ENCODE measurements at places on chromosomes 1 and 21.

DNA sequence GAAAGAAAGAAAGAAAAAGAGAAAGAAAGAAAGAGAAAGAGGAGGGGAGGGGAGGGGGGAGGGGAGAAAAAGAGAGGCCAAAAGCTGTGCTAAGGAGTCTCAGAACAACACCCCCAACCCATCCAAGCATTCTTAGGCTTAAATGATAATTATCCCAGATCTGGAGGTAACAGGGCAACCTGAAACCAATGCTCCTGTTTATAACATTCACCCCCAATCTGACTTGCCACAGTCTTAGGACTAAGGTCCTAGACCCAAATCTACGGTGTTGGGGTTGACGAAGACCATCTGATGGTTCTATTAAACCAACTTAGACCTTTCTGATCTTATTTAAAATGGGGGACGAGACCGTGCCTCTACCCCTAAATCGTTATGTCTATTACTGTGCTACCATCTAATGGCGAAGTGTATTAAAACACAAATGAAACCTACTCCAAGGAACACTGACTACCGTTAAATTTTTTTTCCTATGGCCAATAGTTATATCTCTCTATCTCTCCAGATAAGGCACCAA lies 119.3 kb upstream of the CDC42BPA start:
- no peak for DNase-seq
- no peak overlapping the region for H3K4me3 ChIP-seq
- H3K27me3 ChIP-seq = peaks cover 4% of the 10 kb centered on the region
- no peaks in the 10 kb centered on the region for H3K4me1 ChIP-seq

- H3K4me1 ChIP-seq = no peaks in the 10 kb centered on the region
- no peaks in the 10 kb centered on the region for H3K27me3 ChIP-seq
- no peak overlapping the region for H3K27ac ChIP-seq
- H3K36me3 ChIP-seq = no peaks in the 10 kb centered on the region
- no peak for DNase-seq
Measured at GRCh38 chr1:87501738-87502137, 173.1 kb downstream of the LMO4 start.

DNA sequence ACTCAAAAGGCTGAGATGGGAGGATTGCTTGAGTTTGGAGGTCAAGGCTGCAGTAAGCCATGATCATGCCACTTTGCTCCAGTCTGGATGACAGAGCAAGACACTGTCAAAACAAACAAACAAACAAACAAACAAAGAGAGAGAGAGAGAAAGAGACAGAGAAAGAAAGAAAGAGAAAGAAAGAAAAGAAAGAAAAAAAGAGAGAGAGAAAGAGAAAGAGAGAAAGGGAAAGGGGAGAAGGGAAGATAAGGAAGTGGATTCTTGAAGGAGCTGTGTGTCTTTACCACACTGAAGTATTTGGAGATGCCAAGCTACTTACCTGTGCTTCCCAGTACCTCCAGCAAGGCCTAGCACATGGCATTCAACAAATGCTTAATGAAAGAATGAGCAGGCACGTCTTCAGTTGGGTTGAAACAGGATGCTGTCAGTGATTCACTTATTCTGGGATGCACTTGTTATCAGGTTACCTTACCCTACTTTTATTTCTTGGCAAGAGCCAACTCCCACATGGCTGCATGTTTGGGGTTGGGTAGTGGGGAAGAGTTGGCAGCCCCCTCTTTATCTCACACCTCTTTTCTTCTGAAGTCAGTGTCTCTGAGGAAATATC lies 28.8 kb downstream of the CD101 start:
- H3K4me1 ChIP-seq = no peaks in the 10 kb centered on the region
- H3K4me3 ChIP-seq = no peak overlapping the region
- H3K36me3 ChIP-seq = no peaks in the 10 kb centered on the region

GRCh38 chr1:57549300-57549699 lies 125.4 kb upstream of the DAB1 start:
- no peak for DNase-seq
- no peaks in the 10 kb centered on the region for H3K36me3 ChIP-seq
- H3K4me1 ChIP-seq = no peaks in the 10 kb centered on the region
- H3K27me3 ChIP-seq = no peaks in the 10 kb centered on the region

- no peaks in the 10 kb centered on the region for H3K36me3 ChIP-seq
- H3K27me3 ChIP-seq = no peaks in the 10 kb centered on the region
- H3K4me3 ChIP-seq = no peak overlapping the region
- no peaks in the 10 kb centered on the region for H3K4me1 ChIP-seq
Measured at GRCh38 chr1:82778612-82779011, 977.9 kb downstream of the ADGRL2 start.

DNA sequence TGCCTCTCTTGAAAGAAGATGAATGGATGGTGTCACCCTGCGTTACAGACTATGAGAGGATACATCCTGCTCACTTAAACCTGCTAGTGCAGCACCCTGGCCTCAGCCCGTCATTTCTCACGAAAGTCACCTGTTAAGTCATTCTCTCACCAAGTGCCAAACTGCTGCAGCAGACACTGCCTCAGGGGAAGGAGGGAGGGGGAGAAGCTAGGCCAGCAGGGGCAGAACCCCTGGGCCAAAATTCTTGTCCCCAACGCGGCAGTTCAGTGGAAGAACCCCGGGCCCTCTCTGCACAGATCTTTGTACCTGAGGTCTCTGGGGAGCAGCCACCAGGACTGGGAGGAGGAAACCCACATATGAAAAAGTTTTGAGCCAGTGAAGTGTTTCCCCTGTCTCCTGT lies 37.6 kb downstream of the SYT6 start:
- H3K4me1 ChIP-seq = no peaks in the 10 kb centered on the region
- no peak overlapping the region for H3K27ac ChIP-seq
- H3K36me3 ChIP-seq = no peaks in the 10 kb centered on the region

- no peak overlapping the region for H3K27ac ChIP-seq
- H3K4me1 ChIP-seq = no peaks in the 10 kb centered on the region
- no peaks in the 10 kb centered on the region for H3K27me3 ChIP-seq
- no peak for DNase-seq
- no peak overlapping the region for H3K4me3 ChIP-seq
Measured at GRCh38 chr1:28190337-28190979, 14.0 kb upstream of the PTAFR start.

GRCh38 chr1:182459949-182460348 lies 10.0 kb downstream of the RGSL1 start:
- no peaks in the 10 kb centered on the region for H3K4me1 ChIP-seq
- no peaks in the 10 kb centered on the region for H3K36me3 ChIP-seq

DNA sequence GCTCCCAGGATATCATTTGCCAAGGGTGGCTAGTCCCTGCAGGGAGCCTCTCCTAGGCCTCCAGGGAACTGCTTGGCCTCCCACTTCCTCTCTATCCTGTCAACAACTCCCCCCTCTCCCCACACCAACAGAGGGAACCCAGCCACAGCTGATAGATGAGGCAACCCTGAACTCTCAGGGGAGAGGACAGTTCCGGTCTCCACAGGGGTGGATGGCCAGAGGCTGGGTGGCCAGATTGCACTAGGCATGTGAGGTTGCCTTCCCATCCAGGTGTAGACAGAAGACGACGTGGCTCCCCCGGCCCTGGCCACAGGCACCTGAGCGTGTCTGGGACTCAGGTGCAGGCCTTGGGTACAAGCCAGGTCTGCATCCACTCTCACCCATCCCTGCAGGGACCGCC lies 53.3 kb downstream of the TOR1AIP2 start:
- H3K36me3 ChIP-seq = no peaks in the 10 kb centered on the region
- no peaks in the 10 kb centered on the region for H3K27me3 ChIP-seq
- DNase-seq = no peak
- H3K4me1 ChIP-seq = no peaks in the 10 kb centered on the region
- no peak overlapping the region for H3K27ac ChIP-seq

DNA sequence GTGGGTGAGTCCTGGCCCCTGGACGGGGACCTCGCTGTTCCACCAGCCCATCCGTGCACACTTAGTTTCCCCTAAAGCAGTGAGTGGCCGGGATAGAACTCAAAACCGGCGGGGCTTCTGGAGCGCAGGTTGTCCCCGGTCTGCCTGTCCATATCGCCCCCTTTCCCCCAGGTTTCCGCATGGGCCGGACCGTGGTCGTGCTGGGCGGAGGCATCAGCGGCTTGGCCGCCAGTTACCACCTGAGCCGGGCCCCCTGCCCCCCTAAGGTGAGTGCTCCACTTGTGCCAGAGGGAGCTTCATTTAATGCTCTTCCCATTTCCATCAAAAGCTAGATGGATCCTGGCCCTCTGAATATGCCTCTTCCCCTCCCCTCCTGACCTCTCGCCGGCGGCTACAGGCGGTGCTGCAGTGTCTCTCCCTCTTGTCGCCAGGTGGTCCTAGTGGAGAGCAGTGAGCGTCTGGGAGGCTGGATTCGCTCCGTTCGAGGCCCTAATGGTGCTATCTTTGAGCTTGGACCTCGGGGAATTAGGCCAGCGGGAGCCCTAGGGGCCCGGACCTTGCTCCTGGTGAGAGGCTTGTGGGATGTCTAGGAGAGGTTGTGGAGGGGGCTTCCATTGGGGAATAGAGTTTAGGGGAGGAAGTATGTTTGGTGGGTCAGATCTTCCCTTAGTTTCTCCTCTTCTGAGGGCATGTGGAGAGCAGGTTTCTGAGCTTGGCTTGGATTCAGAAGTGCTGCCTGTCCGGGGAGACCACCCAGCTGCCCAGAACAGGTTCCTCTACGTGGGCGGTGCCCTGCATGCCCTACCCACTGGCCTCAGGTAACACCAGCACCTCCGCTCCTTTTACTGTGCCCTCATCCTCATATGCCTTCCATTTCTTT lies 683 bp downstream of the PPOX start:
- H3K4me1 ChIP-seq = peaks cover 20% of the 10 kb centered on the region
- peak overlapping the region; percentile 80 for H3K4me3 ChIP-seq
- peak overlapping the region; percentile 95 for H3K27ac ChIP-seq
- no peak for DNase-seq

DNA sequence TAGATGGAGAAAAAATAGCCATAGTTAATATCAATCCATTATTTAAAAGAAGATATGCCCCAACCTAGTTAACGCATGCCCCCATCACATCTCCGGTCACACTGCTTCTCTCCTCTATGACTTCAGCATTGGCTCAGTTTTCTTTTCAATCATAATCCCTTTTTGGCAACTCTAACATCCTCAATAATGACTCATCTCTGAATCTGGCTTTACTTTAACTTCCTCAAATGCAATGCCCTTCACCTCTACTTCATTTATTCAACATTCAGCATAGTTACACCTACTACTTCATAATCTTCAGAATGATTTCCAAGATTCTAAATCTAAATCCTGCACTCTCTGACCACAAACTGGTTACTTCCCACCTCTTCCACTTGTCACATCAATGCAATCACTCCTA lies 417.3 kb downstream of the USH2A start:
- no peak for DNase-seq
- H3K27ac ChIP-seq = no peak overlapping the region
- no peaks in the 10 kb centered on the region for H3K36me3 ChIP-seq
- no peak overlapping the region for H3K4me3 ChIP-seq
- H3K27me3 ChIP-seq = no peaks in the 10 kb centered on the region

DNA sequence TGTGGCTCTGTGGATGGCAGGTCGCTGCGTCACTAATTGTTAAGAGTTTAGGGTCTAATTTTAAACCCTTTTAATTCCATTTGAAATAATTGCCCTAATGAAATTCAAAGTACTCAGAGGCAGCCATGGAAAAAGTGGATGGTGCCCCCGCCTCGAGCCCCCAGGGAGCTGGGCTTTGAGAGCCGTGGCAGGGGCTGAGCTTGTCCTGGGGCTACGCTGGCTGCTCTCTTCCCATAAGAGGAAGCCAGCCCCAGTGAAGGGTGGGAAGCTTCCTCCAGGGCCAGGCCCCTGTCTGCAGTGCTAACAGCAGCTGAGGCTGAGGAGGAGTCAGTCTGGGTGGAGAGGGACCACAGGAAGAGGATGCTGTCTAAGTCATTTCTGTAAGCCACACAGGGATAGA lies 315.0 kb upstream of the POU3F1 start:
- no peak for DNase-seq
- no peak overlapping the region for H3K4me3 ChIP-seq
- no peaks in the 10 kb centered on the region for H3K36me3 ChIP-seq
- H3K27ac ChIP-seq = no peak overlapping the region
- H3K4me1 ChIP-seq = no peaks in the 10 kb centered on the region

GRCh38 chr1:93845538-93846205 lies 33.3 kb downstream of the DNTTIP2 start:
- H3K4me3 ChIP-seq = peak overlapping the region; percentile 84
- peaks cover 6% of the 10 kb centered on the region for H3K4me1 ChIP-seq
- H3K27me3 ChIP-seq = no peaks in the 10 kb centered on the region
- DNase-seq = no peak
- H3K36me3 ChIP-seq = no peaks in the 10 kb centered on the region

DNA sequence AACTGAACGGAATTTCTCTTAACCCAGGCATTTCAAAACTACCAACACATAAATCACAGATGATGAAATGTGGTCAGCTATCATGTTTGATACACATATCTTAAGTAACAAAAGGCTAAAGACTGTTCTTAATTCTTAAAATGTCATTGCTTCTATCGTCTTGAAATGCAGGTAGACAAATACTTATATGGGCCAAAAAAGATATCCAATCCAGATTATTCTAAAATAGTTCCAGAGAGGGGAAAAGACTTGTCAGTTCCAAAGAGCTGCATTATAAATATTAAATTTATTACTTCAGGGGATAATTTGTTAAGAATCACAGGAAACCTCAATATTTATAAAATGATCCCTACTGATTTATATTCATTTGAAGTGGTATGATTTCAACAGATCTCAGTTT lies 259.4 kb downstream of the FAF1 start:
- no peaks in the 10 kb centered on the region for H3K4me1 ChIP-seq
- no peaks in the 10 kb centered on the region for H3K36me3 ChIP-seq
- H3K27ac ChIP-seq = no peak overlapping the region
- no peak for DNase-seq

DNA sequence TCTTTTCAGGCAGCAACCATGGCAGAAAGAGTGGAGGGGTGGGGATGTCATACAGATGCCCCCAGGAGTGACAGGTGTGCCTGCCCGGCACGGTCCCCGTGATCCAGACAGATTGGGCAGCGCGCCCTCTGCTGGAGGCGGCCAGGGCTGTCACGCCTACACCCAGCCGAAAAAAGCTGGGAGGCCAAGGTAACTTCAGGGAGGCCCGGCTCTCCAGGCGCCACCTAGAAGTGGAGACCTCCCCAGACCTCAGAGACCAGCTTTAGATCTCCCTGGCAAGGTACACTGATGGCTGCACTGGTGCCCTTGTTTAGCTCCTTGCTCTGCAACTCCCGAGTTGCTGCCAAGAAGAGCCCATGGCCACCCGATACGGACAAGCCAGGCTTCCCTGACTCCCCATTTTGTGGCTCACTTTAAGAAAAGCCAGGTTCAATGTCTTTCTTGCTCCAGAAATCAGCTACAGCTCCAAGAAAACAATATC lies 6.6 kb downstream of the GOLT1A start:
- H3K27ac ChIP-seq = no peak overlapping the region
- no peaks in the 10 kb centered on the region for H3K27me3 ChIP-seq
- peaks cover 3% of the 10 kb centered on the region for H3K4me1 ChIP-seq

DNA sequence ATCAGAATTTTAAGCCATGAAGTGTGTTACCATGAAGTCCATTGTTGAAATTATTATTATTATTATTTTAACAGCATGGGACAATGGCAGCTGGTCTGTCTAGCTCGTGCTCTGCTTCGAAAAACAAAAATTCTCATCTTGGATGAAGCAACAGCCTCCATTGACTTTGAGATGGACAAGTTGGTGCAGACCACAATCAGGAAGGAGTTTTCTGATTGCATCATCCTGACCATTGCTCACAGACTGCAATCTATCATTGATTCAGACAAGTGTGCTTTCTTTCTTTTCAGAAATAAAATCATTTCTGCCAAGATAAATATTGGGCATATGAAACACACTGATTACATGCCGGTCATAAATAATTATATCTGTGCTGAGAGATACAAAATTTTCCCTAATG lies 21.0 kb downstream of the HSPA13 start:
- no peaks in the 10 kb centered on the region for H3K36me3 ChIP-seq
- H3K27me3 ChIP-seq = peaks cover 7% of the 10 kb centered on the region
- H3K27ac ChIP-seq = no peak overlapping the region
- no peak for DNase-seq
- H3K4me3 ChIP-seq = no peak overlapping the region

- peak; percentile 66 for DNase-seq
- peaks cover 6% of the 10 kb centered on the region for H3K4me1 ChIP-seq
- H3K27ac ChIP-seq = no peak overlapping the region
- H3K27me3 ChIP-seq = no peaks in the 10 kb centered on the region
- no peak overlapping the region for H3K4me3 ChIP-seq
Measured at GRCh38 chr1:159936273-159936904, 9.0 kb downstream of the IGSF9 start.

Measured in effector memory CD4-positive, alpha-beta T cell (primary cell).